ENCODE measurements at places on chromosomes 13 and 19. TPM values are rescaled to one million over a fixed set of nuclear protein-coding genes. Genes with fewer than 3 reads are reported as not detected.
A peak's percentile ranks its signal among the peaks of the same experiment; 100 is the strongest.

DNA sequence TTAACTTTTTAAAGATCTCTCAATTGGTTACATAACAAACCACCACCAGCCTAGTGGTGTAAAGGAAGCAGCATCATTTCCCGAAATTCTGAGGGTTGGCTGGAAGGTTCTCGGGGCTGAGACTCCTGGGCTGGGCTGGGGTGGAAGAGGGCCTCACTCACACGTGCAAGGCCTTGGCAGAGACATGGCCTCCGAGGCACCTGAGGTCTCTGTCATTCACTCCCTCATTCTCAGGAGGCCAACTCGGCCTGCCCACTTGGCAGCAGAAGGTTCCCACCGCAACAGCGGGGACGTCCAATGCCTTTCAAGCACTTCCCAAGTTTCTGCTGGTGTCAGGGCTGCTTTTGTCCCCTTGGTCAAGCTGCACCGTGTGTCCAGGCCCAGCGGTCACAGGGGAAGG, 18.6 kb upstream of the RASA3 start:
- no peak for DNase-seq

GRCh38 chr19:18743784-18744418, 47.2 kb downstream of the COMP start:
- DNase-seq = no peak

DNA sequence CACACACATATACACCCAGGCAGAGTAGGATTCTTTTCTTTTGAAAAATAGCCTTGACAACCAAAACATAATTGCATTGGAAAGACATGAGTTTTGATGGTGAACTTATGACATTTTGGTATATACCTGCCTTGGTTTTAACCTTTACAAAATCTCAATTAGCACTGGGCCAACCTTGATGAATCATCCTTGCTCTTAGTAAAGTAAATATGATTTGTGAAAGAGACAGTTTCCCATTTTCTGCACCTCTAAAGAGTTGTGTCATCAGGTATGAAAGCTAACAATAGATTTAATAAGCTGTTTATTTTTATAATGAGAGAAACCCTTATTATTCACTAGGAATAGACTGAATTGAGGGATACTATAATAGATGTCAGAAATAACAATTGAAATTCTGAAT, 15.7 kb upstream of the ENOX1 start:
- DNase-seq = no peak

DNA sequence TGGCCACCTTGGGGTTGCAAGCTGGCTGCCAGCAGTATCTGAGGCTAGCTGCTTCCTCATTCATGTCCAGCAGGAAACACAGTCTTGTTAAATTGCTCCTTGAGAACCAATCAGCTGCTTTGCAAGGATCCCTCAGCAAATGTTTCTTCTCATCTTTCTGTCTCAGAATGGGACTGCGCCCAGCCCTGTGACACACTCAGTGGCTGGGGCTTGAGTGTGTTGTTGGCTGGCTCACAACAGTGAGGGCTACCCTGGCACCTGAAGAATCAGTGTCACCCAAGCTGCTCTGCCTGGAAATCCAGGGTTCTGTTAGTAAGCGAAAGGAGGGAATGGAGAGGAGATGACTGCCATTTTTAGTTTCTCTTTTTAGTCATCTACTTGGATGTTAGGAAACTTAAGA, 317.2 kb downstream of the DCT start:
- DNase-seq = no peak

DNA sequence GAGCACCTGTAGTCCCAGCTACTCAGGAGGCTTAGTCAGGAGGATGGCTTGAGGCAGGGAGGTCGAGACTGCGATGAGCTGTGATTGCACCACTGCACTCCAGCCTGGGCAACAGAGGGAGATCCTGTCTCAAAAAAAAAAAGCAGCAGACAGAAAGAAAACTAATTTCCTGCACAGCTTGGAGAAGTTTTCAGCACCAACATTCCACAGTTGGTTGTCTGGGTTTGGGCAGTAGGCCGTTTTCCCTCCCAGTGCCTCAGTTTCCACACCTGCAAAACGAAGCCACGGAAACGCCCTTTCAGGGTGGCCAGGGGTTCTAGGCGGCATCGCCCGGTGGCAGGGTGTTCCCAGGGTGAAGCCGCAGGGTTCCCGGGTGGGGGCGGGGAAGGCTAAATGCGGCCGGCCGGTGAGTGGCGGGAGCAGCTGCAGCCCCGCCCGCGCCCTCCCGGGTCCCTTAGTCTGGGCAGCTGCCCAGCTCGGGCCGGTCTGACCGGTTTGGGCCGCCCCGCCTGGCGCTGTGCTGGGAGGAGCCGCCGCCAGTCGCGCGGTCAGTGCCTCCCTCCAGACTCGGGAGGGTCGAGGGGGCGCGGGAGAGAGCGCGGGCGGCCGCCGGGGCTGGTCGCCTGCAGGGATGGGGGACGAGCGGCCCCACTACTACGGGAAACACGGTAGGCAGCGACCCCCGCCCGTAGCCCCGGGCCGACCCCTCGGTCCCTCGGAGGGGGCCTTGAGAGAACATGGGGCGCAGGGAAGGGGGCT, at the start of gene SLC44A2:
Gene SLC44A2, plus strand, starts transcription at position 551 of the 759 bp plus-strand sequence. Its CDS starts 81 bp downstream, at position 632.
- peak; percentile 94 for DNase-seq

The IRGC gene
- total RNA-seq = not detected

The CFD gene
- 0.57 TPM for total RNA-seq

DNA sequence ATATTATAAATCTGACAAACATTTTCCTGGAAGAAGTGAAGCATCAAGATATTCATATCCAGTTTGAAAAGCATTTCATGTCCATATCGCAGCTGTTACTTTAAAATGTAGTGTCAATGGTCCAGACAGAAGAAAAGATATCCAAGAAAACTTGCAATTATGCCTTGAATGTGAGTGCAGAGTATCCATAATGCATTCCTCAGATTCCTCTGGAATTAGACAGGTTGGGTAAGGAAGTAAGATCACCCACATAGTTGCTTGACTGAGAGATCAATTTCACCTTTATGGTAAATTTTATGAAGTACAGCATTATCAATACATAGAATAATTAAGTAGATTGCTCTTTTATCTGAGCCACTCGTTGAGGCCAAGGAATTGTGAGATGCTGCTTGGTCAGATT, 327.0 kb upstream of the SLITRK5 start:
- DNase-seq = no peak

The RASIP1 gene
- total RNA-seq = 0.05 TPM

DNA sequence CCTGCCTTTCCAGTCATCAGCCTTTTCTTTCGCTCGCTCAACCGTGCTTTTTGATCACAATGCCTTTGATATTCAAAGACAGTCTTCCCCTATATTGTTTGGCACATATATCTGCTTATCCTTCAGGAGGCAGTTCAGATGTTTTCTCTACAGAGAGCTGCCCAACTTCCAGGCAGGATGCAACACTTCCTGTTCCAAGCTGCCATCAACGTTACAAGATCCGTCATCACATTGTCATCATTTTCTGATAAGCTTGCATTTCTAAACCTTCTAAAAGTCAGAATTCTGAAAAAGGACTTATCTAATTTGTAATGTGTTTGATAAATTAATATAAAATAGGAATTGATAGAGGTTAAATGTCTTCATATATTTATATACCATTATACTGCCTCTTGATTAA, 574.2 kb downstream of the TBC1D4 start:
- DNase-seq = no peak

The OR7D2 gene
- total RNA-seq = 0.21 TPM

GRCh38 chr13:97235549-97236231, 13.6 kb downstream of the MBNL2 start:
- DNase-seq = no peak

The ZNF253 gene
- total RNA-seq = 12.9 TPM

The ZNF135 gene
- total RNA-seq = 0.62 TPM

- DNase-seq = no peak
Measured at GRCh38 chr13:20972731-20973130, 70.2 kb upstream of the XPO4 start.

- DNase-seq = no peak
Measured at GRCh38 chr19:2329149-2329478, 630 bp downstream of the SPPL2B start.

- DNase-seq = no peak
Measured at GRCh38 chr19:51507640-51508058, 6.0 kb upstream of the SIGLEC12 start.

- DNase-seq = no peak
Measured at GRCh38 chr19:7346488-7346971, 2.2 kb upstream of the ARHGEF18 start.

The TMEM38A gene
- 128 TPM for total RNA-seq

DNA sequence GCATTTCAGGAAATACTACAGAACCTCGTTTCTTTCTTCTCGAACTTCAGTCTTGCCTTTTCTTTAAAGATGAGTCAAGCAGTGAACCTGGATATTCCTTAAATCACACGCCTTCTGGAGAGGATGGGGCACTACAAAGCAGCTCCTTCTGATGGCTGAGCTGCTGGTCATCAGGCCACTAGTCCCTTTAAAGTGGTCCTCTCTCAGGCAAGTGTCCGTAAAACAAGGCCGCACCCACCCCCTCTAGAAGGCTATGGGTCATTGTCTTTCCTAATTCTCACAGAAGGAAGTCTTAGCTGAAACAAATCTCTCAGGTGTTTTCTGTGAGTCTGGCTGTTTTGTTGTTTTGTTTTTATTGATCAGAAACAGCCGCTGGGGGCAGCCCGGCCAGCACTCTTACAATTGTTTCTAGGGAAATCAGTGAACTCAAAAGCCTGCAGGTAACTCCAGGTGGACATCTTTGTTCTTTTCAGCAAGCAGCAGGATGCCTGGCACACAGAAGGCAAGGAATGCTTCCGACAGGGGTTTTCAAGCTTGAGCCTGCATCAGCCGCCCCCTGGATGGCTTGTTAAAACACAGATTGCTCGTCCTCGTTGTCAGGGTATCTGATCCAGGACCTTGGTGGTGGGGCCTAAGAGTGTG, 45.4 kb downstream of the MBNL2 start:
- no peak for DNase-seq

GRCh38 chr13:72430923-72431322, 296.5 kb downstream of the MZT1 start:
- DNase-seq = no peak

DNA sequence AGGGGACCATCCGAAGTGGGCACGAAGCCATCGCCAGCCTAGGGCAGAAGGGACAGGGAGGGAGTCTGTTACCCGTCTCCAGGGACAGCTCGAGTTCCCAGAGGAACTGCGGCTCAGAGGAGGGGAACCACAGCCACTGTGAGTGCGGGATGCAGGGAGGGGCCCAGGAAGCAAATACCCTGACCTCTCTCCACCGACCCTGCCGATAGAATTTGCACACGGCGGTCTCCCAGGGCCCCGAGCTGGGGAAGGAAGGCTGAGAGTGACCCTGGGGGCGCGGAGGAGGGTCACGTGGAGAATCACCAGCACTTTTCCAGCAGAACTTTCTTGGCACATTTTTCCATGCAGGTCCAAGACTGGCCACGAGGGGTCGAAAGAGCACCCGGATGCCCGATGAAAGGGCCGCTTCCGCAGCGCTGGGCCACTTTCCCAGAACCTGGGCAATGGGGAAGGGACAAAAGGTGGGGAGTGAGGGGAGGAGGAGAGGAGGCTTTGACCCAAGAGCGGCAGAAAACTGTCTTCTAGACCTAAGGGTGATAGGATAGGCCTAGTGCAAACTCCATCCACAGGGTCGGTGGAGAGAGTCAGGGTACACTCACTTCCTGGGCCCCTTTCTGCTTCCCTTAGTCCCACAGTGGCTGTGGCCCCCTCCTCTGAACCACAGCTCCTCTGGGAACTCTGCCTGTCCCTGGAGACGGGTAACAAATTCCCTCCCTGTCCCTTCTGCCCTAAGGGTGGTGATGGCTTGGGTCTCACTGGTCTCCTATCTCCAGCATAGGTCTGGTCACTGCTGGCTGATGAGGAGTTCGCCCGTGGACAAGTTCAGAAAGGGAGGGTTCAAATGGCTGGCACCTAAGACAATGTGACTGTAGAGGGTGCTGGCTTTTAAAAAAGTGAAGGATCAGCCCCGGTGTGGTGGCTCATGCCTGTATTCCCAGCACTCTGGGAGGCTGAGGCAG, 5.3 kb upstream of the GPR4 start:
- DNase-seq = peak; percentile 79

- DNase-seq = no peak
Measured at GRCh38 chr13:71863254-71863865, 3.6 kb downstream of the DACH1 start.

GRCh38 chr13:77415253-77416071, 88.6 kb upstream of the MYCBP2 start:
- no peak for DNase-seq

The ZNF560 gene
- total RNA-seq = not detected

DNA sequence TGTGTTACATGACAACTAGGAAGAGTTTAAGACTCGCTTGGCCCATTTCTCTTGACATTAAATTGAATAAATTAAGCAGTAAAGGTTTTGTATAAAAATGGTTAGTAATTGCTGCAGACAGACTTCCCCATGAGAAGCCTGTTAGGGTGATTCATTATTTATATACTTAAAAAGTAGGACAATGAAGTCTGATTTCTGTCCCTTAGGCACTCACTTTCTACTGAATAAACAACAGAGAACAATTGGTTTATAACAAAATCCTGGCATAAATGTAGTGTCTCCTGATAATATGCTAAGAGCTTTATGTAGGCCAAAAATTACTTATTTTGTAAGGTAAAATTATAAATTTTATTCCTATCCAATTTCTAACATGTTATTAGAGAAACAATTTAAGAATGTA, 2138.5 kb upstream of the PCDH20 start:
- no peak for DNase-seq

DNA sequence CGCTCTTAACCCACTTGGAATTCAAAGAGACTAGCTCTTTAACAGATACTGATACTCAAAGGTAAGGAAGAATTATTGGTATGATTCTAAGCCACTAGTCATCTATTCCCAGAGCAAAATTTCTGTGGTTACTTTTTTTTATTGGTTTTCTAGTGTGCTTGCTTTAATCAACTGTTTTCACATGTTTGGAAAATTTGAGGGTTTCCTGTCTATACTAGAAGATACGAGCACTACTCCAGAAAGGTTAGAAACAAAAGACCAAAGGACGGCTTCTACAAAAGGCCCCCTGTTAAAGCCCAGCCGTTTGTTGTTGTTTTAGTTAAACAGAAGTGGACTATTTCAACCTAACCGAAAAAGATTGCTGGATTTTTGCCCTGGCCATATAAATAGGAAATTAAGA, 18.5 kb upstream of the LPAR6 start:
- DNase-seq = no peak

GRCh38 chr19:5171711-5172110, 168.9 kb downstream of the PTPRS start:
- DNase-seq = no peak
